Stimulated activated CD8-positive, alpha-beta memory T cell treated with anti-CD3 and anti-CD28 coated beads, Interleukin-4, amount 100 ng/mL, for 48 hours (primary cell): ENCODE measurements at places on chromosomes 13 and 19.

DNA sequence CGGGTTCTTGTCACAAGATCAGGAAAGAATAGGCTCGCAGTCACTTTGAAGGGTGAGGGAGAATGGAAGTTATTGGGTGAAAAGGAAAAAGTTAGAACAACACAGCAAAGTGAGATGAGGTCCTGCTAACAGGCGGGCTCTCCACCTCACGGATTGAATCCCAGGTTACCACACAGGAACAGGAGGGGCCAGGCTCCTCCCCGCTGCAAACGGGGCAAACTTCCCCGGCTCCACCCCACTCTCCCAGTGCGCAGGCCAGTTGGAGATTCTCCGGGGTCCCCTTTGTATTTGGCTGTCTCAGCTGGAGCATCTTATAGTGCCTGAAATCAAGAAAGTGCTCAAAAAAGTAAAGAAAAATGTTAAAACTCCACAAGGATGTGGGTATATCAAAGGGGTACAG lies 78.3 kb upstream of the IPO5 start:
- DNase-seq: no peak

DNA sequence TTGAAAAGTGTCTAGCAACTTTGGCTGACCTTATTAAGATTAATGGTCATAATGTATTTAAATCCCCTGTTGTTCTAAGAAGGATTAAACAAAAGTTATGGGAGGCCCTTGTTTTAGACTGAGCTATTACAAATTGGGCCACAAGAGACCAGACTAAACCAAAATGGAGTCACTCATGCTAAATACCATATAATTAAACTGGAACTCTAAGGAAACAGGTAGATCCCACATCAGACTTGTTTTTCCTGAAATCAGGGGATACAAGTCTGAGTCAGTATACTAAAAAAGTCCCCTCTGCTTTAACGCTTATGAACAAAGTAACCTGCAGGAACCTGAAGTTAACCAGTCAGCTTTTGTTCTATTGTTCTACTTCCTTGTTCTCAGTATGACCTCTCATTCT lies 305.9 kb upstream of the SGCG start:
- no peak for DNase-seq

- DNase-seq: peak; percentile 36
These were observed 9.0 kb downstream of the F2RL3 start for GRCh38 chr19:16897856-16898161.

DNA sequence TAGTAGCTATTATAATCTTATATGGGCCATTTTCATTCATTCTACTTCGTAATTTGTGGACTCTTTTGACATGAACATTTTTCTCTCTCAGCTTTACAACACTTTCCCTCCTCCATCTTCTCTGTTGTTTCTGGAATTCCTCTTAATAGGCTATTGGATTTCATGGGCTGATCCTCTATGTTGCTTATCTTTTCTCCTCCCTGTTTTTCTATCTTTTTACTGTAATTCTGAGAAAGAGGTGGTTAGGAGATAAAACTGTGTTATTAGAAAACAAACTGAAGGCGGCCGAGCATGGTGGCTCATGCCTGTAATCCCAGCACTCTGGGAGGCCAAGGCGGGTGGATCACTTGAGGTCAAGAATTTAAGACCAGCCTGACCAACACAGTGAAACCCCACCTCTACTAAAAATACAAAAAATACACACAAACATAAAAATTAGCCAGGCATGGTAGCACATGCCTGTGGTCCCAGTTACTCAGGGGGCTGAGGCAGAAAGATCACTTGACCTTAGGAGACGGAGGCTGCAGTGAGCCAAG lies 188.1 kb downstream of the UGGT2 start:
- DNase-seq: no peak

DNA sequence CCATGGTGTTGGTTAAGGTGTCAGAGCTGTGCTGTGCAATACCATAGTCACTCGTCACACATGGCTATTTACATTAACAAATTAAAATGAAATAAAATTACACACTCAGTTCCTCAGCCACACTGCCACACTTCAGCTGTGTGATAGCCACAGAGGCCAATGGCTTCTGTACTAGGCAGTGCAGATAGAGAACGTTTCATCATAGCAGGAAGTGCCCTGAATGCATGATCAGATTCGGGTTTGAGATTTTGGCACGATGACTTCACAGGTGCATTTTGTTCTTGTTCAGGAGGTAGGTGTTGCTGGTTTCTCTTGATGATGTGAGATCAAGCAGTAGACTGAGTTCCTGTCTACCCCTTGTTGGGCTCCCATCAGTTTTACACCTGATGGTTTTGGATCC lies 6.5 kb downstream of the ARMC6 start:
- DNase-seq: no peak

DNA sequence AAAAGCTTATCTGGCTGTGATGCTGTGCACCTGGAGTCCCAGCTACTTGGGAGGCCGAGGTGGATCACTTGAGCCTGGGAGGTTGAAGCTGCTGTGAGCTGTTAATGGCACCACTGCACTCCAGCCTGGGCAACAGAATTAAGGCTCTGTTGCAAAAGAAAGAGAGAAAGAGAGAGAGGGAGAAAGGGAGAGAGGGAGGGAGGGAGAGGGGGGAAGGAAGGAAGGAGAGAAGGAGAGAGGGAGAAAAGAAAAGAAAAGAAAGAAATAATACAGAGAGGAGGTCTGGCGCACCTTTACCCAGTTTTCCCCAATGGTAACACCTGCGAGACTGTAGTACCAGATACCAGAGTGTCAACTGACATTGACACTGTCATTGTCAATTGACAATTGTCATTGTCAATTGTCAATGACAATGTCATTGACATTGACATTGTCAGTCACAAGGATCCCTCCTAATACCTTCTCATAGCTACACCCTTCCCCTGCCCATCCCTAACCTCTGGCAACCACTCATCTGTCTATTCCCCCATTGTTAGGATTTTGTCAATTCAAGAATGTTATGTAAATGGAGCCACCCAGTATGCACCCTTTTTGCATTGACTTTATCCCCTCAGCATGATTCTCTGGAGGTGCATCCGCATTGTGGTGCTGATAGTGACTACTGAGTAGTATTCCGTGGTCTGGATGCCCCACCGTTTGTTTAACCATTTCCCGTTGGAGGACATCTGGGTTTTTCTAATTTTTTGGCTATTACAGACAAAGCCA lies 21.3 kb downstream of the PAK4 start:
- DNase-seq: no peak

DNA sequence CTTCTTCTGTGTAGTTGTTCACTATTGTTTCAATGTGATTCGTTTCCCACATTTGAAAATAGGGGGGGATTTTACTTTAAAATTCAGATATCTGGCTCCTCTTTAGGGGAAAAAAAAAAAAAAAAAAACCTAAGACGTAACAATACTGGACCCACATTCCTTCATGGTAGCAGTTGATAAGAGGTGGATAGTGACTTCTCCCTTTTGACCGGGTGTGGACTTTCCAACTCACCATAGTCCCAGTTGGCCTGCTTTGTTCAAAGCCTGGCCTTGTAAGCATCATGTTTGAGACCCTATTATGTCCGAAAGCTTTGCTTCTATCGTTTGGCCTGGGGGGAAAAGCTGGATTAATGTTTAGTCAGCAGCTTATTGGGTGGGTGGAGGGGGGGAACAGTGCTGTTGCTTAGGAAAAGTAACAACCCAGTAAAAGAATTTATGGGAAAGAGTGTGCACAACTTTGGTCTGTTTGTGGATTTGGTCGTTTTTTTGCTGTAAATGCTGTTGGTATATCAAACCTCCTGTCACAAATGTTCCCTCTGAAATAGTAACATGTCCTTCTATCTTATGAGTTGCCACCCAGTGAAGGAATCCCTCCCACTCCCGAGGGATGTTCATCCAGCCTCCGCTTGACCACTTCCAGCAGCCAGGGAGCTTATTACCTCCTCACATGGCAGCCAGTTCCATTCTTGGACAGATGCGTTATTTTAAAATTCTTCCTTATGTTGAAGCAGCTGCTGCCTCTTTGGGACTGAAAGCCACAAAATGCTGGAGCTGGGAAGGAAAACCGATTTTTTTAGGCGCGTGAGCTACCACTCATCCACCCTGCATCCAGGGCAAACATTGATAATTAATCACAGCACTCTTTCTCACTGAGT lies 10.4 kb downstream of the SAMD4B start:
- no peak for DNase-seq

DNA sequence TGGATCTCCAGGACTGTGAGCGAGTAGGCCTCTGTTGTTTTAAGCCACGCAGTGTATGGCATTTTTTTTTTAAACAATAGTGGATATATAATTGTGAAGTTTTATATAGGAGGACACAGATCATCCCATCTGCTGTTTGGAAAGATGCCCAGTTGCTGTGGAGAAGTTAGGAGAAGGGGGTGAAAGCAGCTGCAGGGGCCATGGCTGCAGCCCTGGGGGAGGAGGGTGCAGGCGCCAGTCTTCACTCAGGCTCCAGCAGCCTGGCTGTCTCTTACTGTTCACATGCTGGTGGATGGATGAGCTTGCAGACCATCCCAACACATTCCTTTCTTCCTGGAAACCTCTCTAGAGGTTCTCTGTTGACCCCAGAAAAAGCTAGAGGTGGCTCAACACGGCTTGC lies 242.3 kb downstream of the TEX29 start:
- no peak for DNase-seq

GRCh38 chr13:27043013-27043412 lies 128.6 kb downstream of the USP12 start:
- DNase-seq: no peak

- no peak for DNase-seq
These were observed 5.8 kb downstream of the DYRK1B start for GRCh38 chr19:39828015-39828653.

- no peak for DNase-seq
These were observed 1049.0 kb downstream of the OLFM4 start for GRCh38 chr13:54077569-54077968.
